Lower leg skin (tissue), 4 donors: ENCODE measurements at places on chromosomes 3 and 15.

DNA sequence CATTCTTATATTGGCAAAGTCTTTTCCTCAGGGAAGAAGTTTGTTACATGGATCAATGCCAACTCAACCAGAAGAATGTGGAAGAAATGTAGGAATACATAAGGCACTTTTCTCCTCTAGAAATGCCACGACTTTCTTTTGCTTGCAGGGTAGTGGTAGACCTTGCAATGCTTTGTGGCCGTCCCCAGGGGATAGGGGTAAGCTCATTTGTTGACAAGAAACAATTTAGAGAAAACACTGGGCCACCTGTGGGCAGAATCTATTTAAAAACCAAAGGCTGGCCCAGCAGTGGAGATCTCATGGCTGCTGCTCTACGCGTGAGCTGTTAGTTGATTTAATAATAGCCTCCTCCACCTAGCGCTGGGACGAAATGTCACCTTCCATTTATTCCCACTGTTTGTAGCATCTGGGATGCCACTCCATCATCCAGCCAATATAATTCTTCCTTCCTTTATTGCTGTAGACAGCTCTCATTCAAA lies 64.6 kb upstream of the PFN2 start:
- no peak for DNase-seq

DNA sequence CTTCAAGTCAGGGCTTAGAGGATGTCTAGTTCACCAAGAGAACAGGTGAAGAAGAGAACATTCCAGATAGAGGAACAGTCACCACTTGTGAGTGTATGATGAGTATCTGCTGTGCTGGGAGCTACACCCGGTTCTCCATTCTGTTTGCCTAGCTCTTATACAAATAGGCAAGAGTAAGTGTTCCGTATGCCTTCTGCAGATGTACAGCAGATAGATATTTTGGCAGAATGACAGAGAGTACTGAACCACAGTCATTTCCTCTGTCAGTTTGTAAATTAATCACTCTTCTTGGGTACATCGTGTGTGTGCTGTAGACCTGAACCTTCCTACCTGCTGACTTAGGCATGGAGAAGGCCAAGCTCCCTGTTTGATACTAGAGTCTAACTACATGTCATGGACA lies 108.3 kb upstream of the CTDSPL start:
- no peak for DNase-seq

- DNase-seq: no peak
These were observed 81.8 kb downstream of the HMG20A start for GRCh38 chr15:77502379-77503095.

DNA sequence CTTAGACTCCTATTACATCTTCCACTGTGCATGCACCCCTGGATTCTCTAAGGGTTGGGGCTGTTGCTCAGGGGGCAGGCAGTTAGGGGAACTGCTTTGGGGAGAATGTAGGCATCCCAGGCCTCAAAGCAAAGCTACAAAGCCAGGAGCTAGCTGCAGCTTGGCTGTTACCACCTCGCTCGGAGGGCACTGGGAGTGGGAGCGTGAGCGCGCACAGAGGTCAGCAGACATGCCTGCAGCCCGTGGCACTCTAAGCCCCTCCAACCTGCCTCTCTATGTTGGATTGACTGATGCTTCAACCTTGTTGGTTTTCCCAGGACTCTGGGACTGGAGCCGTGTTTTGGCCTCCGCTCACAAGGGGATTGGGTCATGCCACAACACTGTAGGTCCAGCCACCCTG lies 69.8 kb downstream of the CPN2 start:
- no peak for DNase-seq

DNA sequence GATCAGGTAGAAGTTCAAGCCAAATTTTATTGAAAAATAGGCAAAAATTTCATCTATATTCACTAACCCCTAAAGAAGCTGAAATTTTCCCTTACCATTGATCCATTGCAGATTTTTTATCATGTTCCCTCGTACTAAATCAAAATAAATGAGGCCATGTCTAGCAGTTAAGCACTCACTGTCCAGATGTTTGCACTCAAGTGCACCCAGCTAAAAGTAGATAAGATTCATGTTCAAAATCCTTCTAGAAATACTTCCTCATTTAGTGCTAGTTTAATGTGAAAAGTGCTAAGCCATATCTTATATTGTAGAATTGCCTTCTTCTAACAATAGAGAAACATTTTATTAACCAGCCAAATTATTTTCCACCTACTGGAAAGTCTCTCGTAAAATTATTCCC lies 164.7 kb upstream of the UBE2E2 start:
- DNase-seq: no peak

DNA sequence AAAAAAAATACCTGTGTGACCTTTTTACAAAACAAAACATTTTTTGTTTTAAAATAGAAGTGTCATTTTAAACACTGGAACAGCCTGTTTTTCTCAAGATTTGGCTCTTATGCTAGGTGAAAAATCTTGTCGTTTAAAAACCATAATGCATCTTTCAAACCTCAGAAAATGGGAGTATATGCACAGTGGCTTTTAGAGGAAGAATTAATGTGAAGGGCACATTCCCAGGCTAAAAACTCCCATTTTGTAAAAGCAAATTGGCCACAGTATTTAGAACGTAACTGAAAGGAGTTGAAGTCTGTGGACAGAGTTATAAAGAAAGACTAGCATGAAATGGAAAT lies 190.0 kb downstream of the OSBPL10 start:
- no peak for DNase-seq

- no peak for DNase-seq
These were observed 579.0 kb upstream of the CBLB start for GRCh38 chr3:106447723-106448301.

GRCh38 chr3:76582632-76583378 lies 457.1 kb upstream of the ROBO2 start:
- no peak for DNase-seq

- DNase-seq: peak; percentile 54
These were observed 12.6 kb upstream of the RTP3 start for GRCh38 chr3:46484911-46485778.

- peak; percentile 80 for DNase-seq
These were observed 4.7 kb downstream of the SEMA3G start for GRCh38 chr3:52440249-52440551.

- no peak for DNase-seq
These were observed 158.6 kb downstream of the CNTN6 start for GRCh38 chr3:1251282-1252060.

- no peak for DNase-seq
These were observed 18.3 kb downstream of the TRH start for GRCh38 chr3:129992781-129993180.

- DNase-seq: no peak
These were observed 28.2 kb upstream of the SCAANT1 start for GRCh38 chr3:63940389-63940757.

DNA sequence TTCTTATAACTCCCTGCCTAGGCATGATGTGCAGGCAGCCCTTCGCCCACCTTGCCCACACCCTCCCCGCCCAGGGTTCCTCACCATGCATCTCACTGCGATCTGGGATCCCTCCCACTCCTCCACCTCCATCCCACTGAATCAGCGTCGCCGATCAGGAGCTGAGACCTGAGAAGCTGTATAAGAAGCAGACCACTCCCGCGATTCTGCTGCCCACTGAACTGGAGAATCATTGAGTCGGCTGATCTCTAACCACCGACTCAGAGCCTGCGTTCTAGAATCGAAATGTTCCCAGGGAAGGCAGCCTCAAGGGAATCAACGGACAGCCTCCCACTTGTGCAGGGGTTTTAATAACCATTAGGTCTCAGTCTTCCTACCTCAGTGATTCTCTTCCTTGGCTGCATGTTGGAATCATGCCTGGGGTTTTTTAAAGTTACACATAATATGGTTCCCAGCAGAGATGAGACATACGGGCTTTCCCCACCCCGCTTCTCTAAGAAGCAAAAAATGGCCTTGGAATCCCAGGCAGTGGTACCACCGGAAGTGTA lies 60.2 kb downstream of the TMEM44 start:
- no peak for DNase-seq

DNA sequence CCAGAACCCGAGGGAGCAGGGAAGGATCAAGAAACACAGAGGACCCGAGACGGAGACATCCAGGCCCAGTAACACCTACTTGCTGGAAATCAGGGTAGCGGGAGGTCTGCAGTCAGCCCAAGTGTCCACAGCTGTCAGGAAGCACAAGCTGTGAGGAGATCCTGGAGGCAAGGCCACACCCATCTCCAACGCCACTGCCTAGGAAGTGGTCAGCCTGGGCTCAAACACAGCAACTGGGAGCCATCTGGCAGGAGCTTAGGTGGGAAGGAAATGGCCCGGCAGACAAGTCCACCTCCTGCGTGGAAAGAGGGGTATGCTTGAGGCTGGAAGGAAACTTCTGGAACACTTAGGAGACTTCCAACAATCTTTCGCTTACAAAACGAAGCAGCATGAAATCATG lies 407.1 kb downstream of the VPS13C start:
- no peak for DNase-seq

DNA sequence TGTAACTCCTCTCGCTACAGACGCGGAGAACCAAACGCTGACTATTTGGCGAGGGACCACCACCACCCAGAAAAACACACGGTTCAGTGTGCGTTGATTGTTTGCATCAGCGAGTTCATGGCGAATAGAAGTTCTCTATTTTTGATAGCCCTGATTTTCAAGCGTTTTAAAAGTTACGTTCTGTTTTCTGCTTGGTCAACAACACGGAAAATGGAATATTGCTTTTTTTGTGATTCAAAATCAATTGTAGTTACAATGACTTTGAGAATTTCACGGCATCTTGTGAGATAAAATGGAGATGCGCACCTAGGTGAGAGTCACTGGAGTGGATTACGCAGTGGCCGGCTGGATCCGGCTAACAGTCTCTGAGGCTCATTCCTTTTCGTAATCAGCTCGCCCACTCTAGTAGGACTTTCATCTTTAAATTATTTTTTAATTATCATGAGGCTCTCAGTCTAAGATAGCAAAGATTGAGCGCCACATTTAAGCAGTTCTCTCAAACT lies 54.8 kb downstream of the CCDC54 start:
- DNase-seq: no peak
